ENCODE measurements at places on chromosomes 5 and 9.

DNA sequence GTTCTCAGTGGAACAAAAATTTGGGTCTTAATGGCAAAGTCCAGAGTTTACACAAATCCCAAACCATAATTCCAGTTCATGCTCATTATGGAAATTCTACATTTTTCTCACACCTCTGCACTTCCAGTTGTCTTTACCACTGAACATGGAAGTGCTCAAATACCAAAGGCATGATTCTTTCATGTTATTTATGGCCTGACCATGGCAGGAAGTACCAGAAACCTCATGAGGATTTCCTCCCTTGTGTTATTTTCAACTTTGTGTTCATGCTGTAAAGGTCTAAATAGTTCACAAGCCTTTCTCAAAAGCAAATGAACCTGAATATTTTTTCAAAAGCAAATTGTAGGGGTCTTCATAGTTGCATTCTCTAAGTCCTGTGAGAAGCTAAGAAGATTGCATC is 82.0 kb upstream of the ITGA1 start:
- DNase-seq = no peak

DNA sequence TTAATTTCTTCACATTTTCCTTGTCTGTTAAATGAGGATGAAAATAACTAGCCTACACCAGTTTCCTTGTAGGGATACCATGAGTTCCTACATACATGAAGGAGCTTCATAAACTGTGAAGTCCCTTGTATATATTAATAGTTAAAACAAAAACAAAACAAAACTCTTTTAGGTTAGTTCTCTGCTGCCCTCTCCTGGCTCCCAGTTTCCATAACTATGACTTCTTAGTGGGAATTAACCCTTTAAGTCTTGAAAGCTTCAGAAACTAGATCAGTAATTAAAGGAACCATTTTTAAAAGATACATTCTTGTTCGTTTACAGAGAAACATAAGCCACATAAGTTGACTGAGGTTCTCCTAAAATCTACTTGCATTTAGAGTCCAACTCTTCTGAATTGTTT is 500.0 kb upstream of the C9orf72 start:
- peak; percentile 54 for DNase-seq

GRCh38 chr5:170614720-170615119 is 110.9 kb downstream of the KCNIP1 start:
- DNase-seq = no peak

DNA sequence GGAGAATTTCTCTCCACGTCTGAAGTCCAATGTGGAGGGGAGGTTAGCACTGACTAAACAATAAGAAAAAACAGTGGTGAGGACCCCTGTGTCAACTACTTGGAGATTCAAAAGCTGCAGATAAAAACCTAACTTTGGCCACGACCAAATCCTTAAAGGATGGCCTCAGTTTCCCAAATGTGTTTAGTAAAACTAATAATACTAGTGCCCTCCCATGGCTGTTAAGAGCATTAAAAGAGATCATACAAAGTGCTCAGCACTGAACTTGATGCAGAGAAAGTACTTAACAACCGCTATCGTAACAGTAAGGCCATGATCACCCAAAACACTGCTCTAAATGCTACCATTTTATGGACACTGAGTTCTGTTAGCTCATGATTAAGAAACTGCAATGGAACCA is 288.4 kb downstream of the EBF1 start:
- DNase-seq = no peak

- DNase-seq = peak; percentile 23
These were observed 74.5 kb downstream of the PRR16 start for GRCh38 chr5:120538644-120539043.

DNA sequence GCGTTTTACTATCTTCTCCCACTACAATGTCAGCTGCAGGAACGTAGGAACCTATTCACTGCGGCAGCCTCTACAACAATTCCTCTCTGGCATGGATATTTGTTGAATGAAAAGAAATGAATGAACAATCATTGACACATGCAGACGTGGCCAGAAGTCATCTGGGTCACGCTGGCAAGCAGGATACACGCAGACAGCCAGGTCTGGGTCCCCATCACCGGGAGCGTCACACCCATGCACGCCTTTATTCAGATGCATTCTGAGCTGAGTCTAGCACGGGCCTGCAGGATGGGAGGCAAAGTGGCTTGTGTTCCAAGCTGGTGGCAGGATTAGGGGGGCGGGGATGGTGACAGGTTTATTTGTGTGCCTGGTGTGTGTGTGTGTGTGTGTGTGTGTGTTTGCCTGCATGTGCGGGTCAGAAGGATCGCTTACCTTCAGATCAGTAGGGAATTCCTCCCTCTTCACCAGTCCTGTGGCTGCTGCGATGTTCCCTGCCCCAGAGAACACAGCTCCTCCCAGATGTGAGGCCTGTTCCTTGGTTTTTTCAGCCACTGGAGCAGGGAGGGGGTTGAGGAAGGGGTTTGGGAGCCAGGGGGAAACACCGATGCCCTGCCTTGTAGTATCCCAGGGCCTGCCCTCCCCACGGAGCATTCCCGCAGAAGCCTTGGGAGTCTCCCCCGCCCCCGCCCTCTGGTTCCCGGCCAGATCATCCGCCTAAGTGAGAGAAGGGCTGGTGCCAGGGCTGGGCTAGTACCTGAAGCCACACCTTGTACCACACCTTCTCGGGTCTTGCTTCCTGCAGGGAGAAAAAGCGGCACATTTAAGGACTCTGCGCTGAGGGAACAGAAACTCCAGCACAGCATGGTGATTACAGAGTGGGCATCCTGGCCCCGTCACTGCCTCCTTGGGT is 4.1 kb downstream of the SNCB start:
- no peak for DNase-seq

DNA sequence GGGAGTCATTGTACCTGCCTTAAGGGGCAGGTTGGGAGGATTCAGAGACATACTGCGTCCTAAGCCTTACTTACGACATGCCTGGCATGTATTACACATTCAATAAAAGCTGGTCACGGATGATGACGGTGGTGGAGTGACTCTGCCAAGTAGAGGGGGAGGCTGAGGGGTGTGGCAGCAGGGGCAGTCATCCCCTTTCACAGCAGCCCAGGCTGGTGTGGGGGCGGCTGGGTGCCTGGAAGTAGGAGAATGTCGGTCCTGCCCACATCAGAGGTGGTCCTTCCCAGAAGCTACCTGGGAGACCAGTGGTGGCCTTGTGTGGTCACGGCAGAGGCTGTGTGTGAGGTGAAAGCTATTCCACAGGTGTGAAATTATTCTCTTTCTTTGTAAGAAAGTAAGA is 8.9 kb downstream of the ZBTB34 start:
- DNase-seq = no peak

DNA sequence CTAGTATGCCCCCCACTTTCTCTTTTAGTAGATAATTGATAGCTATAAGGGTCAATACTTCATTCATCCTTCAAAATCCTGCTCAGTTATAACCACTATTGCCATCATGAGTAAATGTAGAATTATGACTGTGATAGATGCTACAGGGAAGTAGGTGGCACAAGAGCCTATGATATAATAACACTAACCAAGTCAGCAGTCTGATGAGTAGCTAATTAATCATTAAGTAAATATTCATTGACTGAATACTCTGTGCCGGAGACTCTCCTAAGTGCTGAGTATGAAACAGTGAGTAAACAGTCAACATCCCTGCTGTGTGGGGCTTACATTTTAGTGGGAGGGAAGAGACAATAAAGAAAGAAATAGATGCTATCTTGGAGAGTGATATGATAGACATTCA is 430.3 kb upstream of the ZNF462 start:
- no peak for DNase-seq

DNA sequence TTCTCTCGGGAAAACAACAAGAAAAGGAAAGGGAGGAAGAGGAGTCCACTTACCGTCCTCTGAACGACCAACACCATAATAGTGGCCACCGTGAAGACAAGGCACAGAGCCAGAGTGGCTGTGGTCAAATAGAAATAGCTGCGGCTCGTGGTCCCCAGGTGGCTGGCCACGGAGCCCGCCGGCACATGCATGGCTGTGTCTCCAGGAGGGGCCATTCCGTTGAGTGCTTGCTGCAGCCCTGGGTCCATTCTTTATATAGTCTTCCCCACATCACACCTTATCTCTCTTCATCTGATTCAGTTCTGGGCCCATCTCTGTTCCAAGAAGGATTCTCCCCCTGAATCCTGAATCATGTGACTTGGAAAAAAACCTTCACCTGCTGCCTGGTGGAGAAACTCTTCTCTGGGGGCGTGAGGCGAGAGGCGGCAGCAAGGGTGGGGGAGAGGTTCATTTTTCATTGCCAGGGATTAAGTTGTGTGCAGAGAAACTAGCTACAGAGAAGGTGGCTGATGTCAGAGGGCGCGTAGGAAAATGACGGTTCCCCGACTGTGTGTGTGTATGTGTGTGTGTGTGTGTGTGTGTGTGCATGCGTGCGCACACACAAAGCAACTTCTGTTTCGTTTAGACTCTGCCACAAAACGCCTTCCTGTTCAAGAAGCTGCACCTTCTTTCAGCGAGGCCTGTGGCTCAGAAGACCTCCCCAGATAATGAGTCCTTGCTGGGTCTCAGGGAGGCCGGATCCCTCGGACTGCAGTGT is at the start of gene TNFSF8:
Gene TNFSF8, minus strand, starts transcription at position 536 of the 757 bp plus-strand sequence. Its CDS starts 288 bp downstream, at position 248.
- no peak for DNase-seq

DNA sequence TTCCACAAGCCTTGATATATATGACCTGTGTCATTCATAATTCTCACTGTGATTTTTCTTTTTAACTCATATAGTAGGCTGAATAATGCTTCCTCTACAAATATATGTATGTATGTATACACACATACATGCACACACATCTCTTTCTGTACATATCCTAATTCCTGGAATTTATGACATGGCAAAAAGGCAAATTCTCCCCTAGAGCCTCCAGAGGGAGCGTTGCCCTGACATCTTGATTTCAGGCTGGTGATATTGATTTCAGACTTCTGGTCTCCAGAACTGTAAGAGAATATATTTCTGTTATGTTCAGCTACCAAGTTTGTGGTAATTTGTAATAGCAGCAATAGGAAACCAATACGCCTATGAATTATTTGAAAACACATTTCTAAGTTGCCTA is 166.6 kb upstream of the GAS1 start:
- DNase-seq = no peak

DNA sequence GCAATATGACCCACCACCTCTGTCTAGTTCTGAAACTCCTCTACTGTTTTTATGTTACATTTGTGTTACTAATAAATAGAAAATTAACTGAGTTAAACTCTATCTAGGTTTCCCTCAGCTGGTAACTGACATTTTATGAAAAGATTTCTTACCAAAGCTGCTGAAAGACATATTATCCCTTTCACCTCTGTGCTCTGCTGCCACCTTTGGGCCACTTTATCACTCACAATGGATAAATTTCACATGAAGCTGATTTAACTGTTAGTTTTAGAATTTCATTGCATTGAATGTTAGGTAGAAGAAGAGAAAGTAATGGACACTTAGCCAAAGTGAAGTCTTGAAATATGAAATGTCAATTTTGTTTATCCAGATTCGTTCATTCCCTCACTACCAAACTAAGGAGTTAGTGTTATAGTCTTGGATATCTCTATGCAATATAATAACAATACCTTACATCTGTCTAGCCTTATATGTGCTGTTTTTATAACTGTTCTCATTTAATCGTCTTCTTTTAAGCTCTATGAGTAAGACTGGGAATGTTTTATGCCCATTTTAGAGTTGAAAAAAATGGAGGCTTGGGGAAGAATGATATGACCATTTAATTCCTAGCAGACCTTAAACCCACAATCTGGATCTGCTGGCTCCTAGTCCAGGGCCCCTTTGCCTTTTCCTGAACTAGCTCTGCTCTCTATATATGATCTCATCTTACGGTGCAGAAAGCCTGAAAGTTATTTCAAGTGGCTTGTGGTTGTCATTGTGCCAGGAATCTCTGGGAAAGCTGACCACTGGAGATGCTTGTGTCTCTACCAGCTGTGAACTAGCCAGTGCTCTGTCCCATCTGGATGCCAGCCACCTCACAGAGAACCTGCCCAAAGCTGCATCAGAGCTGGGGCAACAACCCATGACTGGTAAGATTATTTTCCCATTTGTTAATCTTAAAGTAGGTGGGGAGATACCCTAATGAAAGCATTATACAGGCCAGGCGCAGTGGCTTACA is 97.1 kb downstream of the GOLPH3 start:
- no peak for DNase-seq

GRCh38 chr9:20353931-20354652 is 268.2 kb downstream of the MLLT3 start:
- DNase-seq = peak; percentile 28

GRCh38 chr5:15897656-15898055 is 281.9 kb downstream of the MARCHF11 start:
- DNase-seq = no peak

DNA sequence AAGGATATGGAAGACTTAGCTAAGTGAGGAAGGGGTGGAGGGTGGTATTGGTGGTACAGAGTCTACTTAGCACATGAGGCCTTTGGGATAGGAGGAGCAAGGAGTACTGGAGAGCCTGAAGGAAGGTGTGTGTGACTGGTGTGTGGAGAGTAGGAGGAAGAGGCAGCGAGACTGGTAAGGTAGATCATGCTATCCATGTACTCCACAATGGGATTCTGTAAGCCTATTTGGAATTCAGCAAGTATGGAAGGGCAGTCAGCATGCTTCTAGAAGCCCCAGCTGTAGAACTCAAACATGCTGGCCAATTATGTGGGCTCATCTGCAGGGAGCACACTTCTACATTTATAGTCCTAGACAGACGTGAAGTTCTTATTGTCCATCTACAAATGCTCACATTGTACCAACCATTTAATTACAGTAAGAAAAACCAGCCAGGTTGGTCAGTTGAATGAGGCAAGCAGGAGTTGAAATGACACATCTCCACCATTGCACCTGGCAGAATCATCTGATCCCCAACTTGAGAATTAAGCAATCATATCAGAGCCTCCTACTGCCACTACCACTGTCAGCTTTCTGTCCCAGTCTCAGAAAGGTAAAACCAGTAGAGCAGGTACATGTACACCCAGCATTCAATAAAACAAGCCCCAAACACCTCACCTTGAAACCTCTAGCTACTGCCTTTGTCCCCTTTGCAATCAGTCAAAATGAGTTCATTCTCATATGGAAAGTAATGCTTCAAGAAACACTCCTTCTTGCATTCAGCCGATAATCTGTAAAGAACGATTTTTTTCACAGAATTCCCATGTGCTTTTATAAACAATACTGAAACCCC is 60.9 kb upstream of the GLRX start:
- DNase-seq = no peak

DNA sequence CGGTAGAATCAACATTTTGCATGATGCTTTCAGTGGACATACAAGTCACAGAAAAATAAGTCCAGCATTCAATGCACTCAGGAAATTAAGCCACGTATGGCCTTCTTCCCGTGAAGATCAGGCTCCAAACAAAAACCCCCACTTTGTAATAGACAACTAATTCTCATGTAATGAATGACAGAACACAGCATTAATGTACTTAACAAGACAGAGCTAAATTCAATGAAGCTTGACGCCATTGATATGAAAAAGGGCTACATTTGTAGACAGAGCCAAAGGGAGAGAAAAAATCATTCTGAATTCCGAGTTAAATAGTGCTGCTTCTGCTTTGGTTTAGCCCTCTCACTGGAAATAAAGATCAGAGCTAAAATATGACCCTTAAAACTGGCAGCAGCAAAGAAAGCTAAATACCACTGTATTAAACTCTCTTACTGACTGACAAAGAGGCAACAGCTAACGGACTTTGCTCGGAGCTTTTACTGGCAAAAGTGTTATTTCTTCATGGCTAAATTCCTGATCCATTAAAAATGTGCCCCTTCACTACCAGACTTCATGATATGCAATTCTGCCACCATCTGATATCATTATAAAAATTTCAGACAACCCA is 250.5 kb downstream of the BNC2 start:
- no peak for DNase-seq

GRCh38 chr9:4243113-4243512 is 56.8 kb downstream of the GLIS3 start:
- DNase-seq = no peak

All from fibroblast of skin of left quadriceps (primary cell).